ENCODE measurements at places on chromosomes 12 and 14.

GRCh38 chr12:67452119-67452805 lies 183.1 kb downstream of the CAND1 start:
- DNase-seq = no peak

DNA sequence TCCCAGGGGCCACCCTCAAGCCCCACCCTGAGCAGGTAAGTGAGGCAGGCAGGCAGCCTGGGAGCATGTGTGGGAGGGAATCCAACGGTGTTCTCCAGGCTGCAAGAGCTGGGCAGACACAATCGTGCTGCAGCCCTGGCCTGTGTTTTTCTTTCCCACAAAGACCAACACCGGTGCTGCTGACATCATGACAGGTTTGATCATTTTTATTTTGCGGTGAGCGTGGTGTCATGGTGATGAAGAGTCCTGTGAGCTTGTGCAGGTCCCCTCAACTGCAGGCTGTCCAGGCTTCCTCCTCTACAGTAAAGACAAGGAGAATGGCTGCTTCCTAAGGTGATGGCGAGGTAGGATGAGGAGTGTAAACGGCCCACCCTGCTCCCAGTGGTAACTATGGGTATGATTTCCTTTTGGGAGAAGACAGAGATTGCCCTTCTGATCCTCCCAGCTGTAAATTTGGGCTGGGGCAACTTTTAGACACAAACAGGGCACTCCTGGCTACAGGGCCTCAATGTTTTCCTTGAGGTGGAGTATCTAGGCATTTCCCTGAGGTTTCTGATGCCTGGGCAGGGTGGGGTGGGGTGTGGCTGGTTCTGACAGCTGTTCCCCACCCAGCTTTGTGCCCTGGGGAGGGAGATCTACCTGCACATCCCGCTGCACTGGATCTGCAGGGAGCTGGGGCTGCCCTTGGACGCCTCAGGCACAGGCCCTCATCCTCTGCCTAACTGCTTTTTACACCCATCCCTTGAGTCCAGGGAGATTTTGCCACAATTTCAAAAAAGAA lies 109.1 kb downstream of the VCPKMT start:
- DNase-seq = peak; percentile 49

- no peak for DNase-seq
These were observed 73.1 kb downstream of the ADCK1 start for GRCh38 chr14:77872983-77873382.

- no peak for DNase-seq
These were observed 34.6 kb downstream of the PTPRO start for GRCh38 chr12:15356951-15357364.

DNA sequence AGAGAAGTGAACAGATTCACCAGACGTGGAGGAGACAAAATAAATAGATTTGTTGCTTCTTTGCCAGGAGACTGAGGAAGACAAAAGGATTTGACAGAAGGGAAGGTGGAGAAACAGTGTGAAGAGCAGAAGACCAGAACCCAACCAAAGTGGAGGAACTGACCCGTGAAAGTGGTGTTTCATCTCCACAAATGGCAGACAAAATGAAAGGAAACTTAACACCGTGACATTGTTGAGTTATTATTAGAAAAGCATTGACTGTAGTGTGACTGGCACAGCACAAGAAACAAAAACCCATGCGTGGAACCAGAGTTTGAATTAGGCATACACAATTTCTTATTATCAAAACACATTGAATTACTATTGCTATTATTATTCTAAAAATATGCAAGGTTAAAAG lies 518.1 kb downstream of the TMEM121 start:
- DNase-seq = no peak

DNA sequence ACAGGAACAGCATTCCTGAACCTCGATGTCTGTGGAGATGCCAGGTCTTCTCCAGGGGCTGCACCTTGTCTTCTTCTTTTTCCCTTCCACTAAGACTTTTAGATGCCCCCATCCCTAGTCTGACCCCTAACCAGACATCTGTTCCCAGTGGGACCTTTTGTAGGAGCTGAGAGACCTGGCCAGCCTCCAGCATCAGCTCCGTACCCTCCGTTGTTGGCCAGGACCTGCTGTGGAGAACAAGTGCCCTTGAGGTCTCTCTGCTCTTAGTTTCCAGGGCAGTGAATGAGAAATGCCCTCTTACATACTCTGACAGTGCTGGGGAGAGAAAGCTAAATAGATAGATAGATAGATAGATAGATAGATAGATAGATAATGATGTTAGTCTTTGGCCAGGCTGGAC lies 16.8 kb upstream of the SDR39U1 start:
- DNase-seq = no peak

DNA sequence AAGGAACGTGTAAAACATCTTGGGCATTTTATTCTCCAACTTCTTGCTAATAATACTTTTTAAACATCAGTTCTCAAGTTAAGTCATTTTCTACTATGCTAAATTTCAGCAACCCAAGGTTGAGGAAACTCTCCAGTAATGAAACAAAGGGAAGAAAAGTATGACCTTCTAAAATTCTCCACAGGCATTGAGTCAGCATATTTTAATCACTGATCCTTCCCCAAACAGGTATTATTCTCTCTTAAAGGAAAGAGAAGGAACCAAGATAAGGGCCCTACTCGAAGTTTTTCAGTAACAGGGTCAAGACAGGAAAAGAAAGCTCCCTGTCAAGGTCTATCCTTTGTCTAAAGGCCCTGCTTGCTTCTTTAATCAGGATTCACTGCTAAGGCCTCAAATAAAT lies 3.0 kb downstream of the KICS2 start:
- no peak for DNase-seq

- DNase-seq = no peak
These were observed 5.0 kb upstream of the MIA2 start for GRCh38 chr14:39228509-39229221.

GRCh38 chr12:22551624-22552023 lies 7.3 kb upstream of the C2CD5 start:
- no peak for DNase-seq

GRCh38 chr14:94045563-94046345 lies 19.6 kb downstream of the OTUB2 start:
- no peak for DNase-seq

GRCh38 chr14:99840265-99840664 lies 47.1 kb downstream of the EML1 start:
- DNase-seq = no peak

GRCh38 chr14:39592116-39592789 lies 160.0 kb upstream of the FBXO33 start:
- no peak for DNase-seq

GRCh38 chr12:19719672-19720071 lies 280.4 kb downstream of the AEBP2 start:
- DNase-seq = no peak

DNA sequence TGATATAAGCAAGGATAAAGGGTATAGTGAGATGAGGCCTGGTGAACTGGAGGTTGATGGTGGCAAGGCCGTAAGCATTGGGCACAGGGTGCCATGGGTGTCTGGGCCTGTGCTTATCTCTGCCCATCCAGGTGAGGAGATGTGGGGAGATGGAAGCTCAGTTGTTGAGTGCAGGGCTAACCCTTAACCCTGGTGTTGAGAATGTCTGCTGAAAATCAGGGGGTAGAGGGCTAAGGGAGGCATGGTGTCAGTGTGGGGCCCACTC lies 86.1 kb downstream of the SYNE2 start:
- DNase-seq = no peak

DNA sequence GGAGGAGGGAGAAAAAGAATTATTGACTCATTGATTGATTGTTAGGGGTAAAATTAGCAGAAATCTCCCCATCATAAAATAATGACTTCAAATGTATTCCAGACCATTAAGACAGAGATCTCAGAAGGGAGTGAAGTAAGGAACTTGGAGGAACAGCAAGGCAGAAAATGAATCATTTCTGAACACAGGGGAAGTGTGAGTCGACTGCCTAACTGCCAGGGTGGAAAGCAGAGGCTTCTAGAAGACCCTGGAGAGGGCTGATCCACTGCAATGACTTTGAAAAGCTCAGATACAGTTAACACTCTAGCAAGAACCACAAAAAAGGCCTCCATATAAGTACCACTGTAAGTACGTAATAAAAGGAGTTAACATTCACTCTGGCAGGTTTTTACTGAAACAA lies 9.7 kb downstream of the GLTP start:
- DNase-seq = no peak

GRCh38 chr14:84128050-84128449 lies 1401.9 kb upstream of the FLRT2 start:
- DNase-seq = no peak

DNA sequence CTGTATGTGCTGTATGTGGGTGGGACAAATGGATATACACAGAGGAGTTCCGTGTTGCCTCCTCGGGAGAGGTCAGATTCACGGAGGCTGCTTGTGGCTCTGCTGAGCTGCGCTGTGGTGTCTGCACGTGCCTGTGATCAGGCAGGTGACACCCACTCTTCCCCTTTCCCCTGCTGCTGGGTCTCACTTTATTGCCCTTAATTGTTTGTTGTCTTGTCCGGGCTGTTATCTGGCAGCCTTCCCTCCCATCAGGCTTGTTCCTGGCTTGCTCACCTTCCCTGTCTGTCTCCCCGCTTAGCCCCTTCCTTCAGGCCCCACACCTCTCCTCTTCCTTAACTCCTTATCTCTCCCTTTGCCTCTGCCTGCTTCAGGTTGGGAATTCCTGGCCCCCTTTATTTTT lies 13.5 kb downstream of the WNT5B start:
- no peak for DNase-seq

DNA sequence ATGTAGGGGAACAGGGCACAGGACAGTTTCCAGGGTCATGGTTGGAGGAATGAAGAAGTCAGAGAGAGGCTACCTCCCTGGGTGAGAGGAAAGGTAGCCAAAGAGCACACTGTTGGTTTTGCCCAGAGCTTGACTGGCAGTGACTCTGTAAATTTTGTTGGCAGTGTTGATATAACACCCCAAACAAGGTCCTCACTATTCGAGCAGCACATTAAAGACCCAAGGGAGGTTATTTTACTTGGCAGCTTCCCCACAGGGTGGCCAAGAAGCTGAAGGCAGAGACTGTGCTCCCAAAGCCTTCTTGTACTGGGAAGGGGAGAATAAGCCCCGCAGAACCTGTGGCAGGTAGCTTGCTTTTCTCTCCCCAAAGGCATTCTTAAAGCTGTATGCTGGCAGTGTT lies 40.6 kb downstream of the WSCD2 start:
- no peak for DNase-seq

DNA sequence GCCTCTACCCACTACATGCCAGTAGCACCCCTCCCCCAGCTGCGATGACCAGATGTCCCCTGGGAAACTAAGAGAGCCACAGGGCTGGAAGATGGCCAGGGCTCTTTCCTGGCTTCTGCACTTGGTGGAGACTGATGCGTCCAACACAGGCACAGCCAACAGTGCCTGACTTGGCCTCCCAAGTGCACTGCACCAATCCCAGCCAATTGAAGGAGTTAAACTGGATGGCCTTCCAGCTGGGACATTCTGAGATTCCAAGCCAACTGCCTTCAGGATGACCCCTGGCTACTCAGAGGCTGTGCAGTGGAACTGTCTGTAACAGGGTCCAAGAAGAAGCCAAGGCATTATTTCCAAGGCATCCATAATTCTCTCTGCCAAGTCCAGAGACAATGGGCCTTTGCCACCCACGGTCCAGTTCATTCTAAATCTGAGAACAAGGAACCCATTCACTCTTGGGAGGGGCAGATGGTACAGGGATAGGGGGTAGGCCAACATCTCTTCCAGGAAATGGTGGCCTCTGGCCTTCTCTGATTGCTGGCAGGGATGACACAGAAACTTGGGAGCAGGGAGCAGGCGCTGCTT lies 35.2 kb downstream of the PRIMA1 start:
- no peak for DNase-seq

- DNase-seq = no peak
These were observed 12.5 kb upstream of the ANAPC5 start for GRCh38 chr12:121364683-121365121.

DNA sequence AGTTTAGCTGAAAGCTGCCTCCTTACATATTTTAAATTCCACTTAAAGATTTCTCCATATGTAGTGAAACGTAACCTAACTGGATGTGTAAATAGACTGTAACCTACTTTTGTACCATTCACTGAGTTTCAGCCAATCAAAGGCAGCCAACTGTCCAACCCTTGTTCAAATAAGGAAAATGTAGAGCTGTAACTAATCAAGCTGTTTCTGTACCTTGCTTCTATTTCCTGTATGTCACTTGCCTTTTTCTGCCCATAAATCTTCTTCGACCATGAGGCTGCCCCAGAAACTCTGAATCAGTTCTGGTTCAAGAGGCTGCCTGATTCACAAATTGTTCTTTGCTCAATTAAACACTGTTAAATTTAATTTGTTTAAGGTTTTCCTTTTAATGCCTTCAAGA lies 6.3 kb downstream of the SLC7A8 start:
- DNase-seq = no peak

GRCh38 chr14:96627811-96628775 lies 125.9 kb downstream of the PAPOLA start:
- no peak for DNase-seq

DNA sequence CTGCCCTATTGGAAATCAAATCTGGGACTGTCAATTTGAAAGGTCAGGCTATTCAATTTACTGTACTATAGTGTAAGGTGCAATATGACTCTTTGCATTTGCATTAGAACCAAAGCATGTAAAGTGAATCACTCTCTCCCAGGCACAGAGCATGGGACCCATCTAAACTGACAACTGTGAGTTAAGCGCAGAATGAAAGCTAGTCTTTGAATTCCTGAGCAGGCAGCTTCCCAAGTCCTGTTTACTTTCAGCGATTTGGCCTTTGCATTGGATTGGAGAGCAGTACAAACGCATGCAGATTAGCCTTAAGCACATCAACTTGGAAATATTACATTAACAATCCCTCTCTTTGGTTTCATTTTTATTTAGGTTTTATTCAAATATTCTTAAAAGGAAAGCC lies 74.6 kb downstream of the RERG start:
- no peak for DNase-seq

- DNase-seq = no peak
These were observed 136.4 kb downstream of the PTPRR start for GRCh38 chr12:70784042-70784668.

- no peak for DNase-seq
These were observed 922.7 kb downstream of the VRK1 start for GRCh38 chr14:97719931-97720330.

DNA sequence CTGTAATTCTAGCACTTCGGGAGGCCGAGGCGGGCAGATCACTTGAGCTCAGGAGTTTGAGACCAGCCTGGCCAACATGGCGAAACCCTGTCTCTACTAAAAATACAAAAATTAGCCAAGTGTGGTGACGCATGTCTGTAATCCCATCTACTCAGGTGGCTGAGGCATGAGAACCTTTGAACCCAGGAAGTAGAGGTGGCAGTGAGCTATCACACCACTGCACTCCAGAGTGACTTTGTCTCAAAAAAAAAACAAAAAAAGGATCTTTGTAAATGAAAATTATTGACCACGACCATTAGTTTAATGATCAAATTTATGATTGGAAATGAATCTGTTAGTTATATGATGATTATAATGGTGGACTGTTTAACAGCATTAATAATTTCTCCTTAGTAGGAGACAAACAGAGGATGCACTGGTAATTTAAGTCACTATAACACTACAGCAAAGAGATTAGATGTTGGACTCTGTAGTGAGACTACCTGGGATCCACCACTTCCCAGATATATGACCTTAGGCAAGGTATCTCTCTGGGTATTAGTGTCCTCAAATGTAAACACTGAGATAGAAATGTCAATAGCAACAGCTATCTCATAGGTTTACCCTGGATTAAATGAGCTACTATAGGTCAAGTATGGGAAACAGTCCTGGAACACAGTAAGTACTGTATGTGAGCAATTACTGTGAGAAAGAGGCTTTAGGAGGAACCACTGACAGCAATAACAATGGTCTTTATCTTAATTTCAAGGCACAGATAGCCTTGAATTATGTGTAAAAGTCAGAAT lies 214.7 kb downstream of the NOVA1 start:
- DNase-seq = no peak

GRCh38 chr12:64678248-64678647 lies 68.0 kb downstream of the RASSF3 start:
- peak; percentile 56 for DNase-seq
